Activated CD4-positive, alpha-beta T cell treated with anti-CD3 and anti-CD28 coated beads, Interleukin-2, amount 50 U/mL, for 4 hours (primary cell): ENCODE measurements at places on chromosomes 2 and 18.

- no peak for DNase-seq
These were observed 38.1 kb downstream of the FN1 start for GRCh38 chr2:215397632-215398341.

DNA sequence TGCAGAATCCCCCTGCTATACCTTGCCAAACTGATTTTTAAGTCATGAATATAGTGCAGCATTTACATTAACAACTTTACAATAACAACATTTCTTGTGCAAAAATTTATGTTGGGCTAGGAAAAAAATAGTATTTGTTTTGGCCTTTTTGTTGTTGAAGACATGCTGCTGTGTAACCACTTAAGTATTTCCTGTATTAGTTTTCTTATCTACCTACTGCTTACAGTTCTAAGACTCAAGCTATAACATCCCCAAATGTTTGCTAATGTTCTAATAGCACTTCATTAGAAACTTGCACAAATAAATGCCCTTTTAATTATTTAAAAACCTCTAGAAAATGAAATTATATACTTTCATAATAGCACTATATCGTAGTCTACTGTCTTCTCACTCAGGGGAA, 154.3 kb upstream of the DOCK10 start:
- DNase-seq: no peak

- no peak for DNase-seq
These were observed 48.6 kb downstream of the SMAD2 start for GRCh38 chr18:47881752-47882455.

DNA sequence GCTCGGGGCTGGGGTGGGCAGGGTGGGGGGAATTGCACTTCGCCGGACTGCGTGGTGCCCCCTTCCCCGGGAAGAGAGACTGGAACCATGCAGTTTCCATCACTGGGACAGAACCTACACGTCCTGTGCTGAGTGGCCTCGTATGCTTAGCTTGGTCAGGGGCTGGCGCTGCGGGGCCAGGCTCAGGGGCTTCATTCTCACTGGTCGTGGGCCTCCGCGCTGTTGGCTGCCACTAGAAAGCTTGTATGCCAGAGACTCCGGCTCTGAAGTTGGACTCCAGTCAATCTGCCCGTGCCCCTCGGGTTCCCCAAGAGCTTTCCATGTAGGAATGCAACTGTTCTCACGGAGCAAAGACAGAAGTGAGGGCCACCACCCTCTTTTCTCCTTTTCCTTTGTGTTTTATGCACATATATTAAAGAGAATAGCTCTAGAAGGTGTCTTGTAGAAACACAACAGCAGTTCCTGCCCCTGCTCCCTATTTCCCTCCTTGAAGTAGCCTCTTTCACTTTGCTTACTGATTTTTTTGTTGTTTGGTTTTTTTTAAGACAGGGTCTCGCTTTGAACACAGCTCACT, 64.0 kb upstream of the YWHAQ start:
- no peak for DNase-seq

DNA sequence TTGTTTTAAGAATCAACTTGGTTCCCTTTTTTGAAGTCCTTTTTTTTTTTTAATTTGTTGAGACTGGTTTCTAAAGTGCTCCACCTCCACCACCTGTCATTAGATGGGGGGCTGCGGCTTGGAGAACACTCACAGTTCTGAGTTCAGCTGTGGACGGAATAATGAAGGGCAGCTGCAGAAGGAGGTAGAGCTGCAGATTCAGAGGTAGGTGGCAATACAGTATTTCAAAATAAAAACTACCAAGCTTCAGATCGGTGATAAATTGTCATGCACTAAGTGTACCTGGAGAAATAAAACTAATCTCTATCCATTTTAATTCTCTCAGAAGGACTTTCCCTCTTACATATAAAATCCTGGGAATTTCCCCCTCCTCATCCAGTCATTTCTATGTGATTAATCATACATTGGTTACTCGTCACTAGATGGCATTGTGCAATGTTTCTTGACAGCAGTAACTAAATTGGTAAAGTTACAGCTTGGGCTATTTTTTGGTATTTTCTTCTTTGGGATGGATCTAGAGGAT, 81.1 kb upstream of the SLC39A10 start:
- DNase-seq: no peak

DNA sequence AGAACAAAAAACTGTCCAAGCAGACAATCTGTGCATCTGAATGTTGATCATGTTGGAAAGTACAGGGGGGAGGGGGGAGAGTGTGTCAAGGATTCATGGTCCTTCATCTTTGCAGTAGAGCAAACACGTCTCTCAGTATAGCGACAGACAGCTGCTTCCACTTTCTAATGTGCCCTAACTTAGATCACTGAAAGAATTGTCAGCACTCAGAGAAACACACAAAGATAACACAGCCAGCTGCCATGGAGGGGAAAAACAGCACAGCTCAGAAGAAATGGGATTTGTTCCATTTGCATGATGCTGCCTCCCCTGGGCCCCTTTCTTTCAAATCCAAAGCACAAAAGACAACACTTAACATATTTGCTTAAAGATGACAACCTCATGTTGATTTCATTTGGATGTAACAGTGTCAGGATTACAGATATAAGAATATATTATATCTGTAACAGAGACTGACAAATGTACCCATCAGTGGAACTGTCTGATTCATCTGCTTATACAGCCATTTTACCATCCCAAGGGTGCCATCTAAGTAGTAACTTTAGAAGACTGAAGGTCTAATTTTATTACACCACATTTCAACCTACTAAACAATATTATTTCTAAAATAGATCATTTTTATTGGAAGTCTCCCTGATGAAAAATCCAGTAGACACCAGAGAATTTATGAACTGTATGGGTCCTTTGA, 17.7 kb downstream of the FIGN start:
- DNase-seq: no peak

DNA sequence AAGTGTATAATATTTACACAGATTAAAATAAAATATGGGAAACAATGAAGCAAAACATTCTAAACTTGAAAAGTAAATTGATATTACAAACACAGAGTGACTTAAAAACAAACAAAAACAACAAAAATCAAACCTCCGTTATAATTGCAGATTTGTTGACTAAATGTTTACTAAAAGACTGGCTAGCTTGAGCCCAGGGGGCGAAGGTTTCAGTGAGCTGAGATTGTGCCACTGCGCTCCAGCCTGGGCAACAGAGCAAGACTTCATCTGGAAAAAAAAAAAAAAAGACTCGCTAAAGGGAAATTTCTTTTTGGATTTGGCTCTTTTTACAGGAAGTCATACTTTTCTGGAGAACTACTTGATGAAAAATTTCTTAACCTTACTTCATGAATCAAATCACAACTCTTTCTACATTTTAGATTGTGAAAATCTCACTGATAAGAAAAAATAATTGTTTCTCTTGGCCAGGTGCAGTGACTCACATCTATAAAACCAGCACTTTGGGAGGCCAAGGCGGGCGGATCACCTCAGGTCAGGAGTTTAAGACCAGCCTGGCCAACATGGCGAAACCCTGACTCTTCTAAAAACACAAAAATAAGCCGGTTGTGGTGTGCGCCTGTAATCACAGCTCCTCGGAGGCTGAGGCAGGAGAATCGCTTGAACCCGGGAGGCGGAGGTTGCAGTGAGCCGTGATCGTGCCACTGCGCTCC, 9.7 kb downstream of the TFPI start:
- DNase-seq: no peak

DNA sequence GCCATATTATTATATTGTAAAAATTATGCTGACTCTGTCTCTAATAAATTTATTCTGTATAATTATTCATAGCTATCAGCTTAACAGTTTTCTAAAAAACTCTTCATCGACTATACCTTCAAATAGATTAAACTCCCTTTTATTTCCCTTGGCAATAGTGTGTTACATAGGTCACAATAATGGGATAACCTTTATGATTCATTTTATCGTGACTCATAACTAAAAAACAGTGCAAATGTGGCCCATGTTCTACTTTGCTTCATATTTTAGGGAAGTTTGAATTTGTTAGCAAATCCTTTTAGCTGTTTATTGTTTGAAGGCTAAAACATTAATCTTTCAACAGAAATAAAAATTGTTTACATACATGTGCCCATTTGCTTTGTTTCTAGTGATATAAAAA, 783.2 kb upstream of the CDH2 start:
- DNase-seq: no peak

- DNase-seq: no peak
These were observed 10.5 kb upstream of the MYCN start for GRCh38 chr2:15929861-15930260.

DNA sequence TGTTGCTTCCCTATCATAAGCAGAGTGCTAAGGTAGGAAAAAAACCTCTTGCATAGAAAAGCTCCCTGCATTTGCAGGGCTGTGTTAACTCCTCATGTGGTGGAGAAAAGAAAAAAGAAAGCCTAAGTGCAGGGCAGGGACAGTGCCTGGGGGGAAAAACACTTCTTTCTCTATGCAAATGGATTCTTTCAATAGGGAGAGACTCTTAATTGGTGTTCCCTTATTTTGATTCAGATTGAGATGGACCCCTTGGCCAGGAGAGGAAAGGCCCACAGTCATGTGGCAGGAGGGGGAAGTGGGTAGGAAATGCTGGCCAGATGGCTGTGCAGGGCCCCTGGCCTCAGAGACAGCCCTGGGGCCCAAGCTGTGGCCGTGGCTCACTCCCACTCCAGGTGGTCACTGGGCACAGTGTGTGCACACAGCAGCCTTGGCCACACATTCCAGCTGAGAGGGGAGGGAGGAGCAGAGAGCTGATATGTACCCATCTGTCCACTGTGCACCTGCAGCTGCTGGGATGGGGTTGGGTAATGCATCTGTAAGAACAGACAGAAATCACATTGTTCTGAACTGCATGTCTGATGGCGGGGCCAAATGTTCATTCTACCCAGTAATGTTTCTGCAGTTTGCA, 410.4 kb downstream of the DSC3 start:
- DNase-seq: no peak

DNA sequence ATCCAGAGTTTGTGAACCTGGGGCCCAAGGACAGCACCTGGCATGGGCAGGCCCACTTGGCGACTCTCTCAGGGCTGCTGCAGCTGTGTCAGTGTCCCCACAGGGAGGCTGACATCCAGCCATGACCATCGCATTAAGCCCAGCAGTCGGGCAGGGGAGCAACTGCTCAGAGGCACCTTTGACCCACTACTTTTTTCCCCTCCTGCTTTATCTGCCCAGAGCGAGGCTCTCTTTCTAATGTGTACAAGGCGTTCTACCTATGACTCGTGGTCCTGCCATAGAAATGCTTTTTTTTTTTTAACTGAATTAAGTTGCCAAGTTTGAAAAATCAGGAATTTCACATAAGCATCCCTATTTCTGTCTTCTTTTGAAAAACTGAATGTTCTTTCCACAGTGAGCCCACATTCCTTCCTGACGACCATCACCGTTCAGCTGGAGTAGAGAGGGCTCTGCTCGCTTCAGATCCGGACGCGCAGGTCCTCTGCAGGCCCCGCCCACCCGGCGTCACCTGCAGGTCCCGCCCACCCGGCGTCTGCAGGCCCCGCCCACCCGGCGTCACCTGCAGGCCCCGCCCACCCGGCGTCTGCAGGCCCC, 403 bp upstream of the CLUL1 start:
- DNase-seq: peak; percentile 66

- no peak for DNase-seq
These were observed 56.0 kb downstream of the DGKD start for GRCh38 chr2:233410196-233410760.

GRCh38 chr2:143734507-143734906, 605.3 kb downstream of the ARHGAP15 start:
- no peak for DNase-seq

DNA sequence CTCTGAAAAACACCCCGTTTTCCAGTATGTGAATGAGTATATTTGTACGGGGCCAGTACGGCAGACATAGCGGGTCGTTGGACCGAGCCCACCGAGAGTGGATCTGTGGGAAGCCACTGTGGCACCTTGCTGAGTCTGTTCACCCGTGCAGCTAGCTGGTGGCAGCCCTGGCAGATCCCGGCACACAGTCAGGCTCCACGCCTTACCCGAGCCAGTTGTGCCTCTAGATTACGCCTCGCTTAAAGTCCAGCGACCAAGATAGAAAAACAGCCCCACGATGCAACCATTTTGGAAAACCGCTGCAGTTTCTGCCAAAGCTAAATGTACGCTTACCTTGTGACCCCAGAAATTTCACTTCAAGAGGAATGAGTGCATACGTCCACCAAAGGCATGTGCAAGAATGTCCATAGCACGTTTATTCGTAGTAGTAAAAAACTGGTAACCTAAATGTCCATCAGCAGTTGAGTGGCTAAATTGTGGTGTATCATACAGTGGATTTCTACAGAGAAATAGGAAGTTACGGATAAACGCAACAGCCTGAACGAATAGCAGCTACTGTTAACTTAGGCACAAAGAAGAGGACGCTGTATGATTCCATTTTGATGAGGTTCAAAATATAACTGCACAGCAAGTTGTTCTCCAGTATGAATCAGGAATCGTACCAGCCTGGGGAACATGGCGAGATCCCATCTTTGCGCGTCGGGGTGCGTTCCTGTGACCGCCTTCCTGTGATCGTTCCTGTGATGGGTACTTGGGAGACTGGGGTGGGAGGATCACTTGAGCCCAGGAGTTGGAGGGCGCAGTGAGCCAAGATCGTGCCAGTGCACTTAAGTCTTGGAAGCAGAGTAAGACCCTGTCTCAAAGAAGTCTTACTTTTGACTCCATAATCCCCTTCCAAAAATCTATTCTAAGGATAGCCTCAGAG, 688 bp upstream of the WDR33 start:
- DNase-seq: no peak

DNA sequence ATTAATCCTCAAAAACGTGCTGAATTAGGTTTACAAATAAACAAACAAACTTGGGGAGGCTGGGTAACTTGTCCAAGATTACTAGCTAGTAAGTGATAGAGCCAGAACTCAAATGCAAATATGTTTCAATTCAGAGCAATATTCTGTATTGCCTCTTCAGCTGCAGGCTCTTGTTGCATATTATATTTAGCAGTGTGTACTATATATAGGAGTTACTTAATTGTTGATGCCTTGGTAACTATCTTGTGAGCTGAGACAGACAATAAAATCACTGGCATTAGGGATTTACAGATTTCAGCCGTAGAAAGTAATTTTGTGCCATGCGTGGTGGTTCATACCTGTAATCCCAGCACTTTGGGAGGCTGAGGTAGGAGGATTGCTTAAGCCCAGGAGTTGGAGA, 10.2 kb upstream of the ANKRD12 start:
- no peak for DNase-seq

- no peak for DNase-seq
These were observed 56.3 kb downstream of the OSBPL1A start for GRCh38 chr18:24341361-24341760.

GRCh38 chr2:196956069-196956468, 29.6 kb upstream of the PGAP1 start:
- DNase-seq: no peak
